Suprapubic skin (tissue), 4 donors: ENCODE measurements at places on chromosomes 6 and 20. TPM values are rescaled to one million over a fixed set of nuclear protein-coding genes. Genes with fewer than 3 reads are reported as not detected.

CD109 gene
- total RNA-seq = 47.3 TPM

RBCK1 gene
- 63.6 TPM for total RNA-seq

HLA-DRA gene
- total RNA-seq = 244 TPM

CD24 gene
- total RNA-seq = 80.7 TPM

PI3 gene
- total RNA-seq = 4.8 TPM

MEP1A gene
- not detected for total RNA-seq

NOX3 gene
- not detected for total RNA-seq

ABHD16B gene
- not detected for total RNA-seq

ENPP1 gene
- 9.1 TPM for total RNA-seq

DNA sequence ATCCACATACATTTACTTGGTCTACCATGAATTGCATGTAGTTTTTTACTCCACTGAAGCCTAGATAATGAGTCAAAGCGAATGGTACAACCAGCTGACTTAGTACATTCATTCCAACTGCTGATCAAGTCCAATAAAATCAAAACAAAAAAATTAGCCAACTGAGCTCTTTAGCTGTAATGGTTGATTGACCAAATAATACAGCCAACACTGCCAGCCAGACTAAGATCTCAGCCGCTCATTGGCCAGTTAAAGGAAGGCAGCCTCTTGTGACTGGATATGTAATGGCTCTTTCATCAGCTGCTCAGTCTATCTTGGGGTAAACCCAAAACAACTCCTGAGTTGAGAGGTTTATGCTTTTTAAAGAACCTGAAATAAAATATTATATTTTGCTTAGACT lies 204.3 kb upstream of the RSPO3 start:
- H3K27ac ChIP-seq = no peak overlapping the region
- H3K27me3 ChIP-seq = no peaks in the 10 kb centered on the region
- no peak overlapping the region for H3K4me3 ChIP-seq
- no peak for DNase-seq
- H3K36me3 ChIP-seq = no peaks in the 10 kb centered on the region

- H3K4me3 ChIP-seq = no peak overlapping the region
- DNase-seq = no peak
- H3K27me3 ChIP-seq = no peaks in the 10 kb centered on the region
- H3K27ac ChIP-seq = no peak overlapping the region
- H3K36me3 ChIP-seq = no peaks in the 10 kb centered on the region
- H3K4me1 ChIP-seq = peaks cover 3% of the 10 kb centered on the region
These were observed 20.3 kb downstream of the PACSIN1 start for GRCh38 chr6:34486106-34486740.

GRCh38 chr6:95365454-95365853 lies 211.9 kb upstream of the MANEA start:
- H3K27ac ChIP-seq = no peak overlapping the region
- no peaks in the 10 kb centered on the region for H3K4me1 ChIP-seq
- H3K4me3 ChIP-seq = no peak overlapping the region
- no peaks in the 10 kb centered on the region for H3K36me3 ChIP-seq
- no peak for DNase-seq

GRCh38 chr6:137968901-137969300 lies 101.8 kb downstream of the TNFAIP3 start:
- H3K27ac ChIP-seq = no peak overlapping the region
- H3K27me3 ChIP-seq = no peaks in the 10 kb centered on the region
- no peaks in the 10 kb centered on the region for H3K36me3 ChIP-seq
- DNase-seq = no peak
- peaks cover 3% of the 10 kb centered on the region for H3K4me1 ChIP-seq

DNA sequence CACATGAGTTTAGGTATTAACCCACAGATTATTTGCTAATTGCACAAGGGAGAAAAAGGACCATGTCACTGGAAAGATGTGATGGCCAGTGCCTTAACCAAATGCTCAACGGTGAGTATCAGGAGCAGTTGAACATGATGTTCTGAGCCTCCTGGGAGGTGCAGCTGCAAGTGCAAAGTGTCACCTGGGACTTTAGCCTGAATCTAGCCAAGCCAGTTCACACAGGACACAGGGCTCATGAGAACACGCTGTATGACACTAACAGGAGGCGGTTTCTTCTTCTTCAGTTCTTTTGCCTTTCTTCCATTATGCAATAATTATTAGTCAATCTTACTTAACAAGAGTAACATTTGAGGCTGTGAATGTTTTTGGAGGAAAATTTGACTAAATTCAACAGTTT lies 225.3 kb downstream of the THBS2 start:
- H3K4me3 ChIP-seq = no peak overlapping the region
- DNase-seq = no peak
- no peaks in the 10 kb centered on the region for H3K4me1 ChIP-seq
- no peaks in the 10 kb centered on the region for H3K36me3 ChIP-seq

DNA sequence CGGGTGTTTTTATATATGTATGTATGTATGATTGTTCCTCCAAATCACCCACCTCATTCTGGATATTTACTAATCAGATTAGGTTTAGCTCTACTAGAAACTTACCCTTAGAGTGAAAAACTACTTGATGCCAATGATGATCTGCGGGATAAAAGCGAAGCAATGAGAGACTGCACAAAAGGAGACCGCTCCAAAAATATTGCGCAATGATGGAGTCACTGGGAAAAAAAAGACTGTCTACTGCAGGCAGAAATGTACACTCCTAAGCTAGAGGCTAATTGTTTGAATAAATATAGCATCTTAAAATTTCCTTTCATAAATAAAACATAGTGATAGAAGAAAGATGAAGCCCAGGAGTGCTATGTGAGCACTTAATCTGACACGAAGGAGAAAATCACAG lies 7.3 kb downstream of the RAB32 start:
- DNase-seq = no peak
- no peak overlapping the region for H3K27ac ChIP-seq
- H3K36me3 ChIP-seq = peaks cover 18% of the 10 kb centered on the region
- H3K4me3 ChIP-seq = no peak overlapping the region

- H3K27me3 ChIP-seq = no peaks in the 10 kb centered on the region
- no peak overlapping the region for H3K27ac ChIP-seq
- H3K4me3 ChIP-seq = peak overlapping the region; percentile 90
- DNase-seq = no peak
These were observed 2.0 kb downstream of the ZNF318 start for GRCh38 chr6:43367245-43367984.

DNA sequence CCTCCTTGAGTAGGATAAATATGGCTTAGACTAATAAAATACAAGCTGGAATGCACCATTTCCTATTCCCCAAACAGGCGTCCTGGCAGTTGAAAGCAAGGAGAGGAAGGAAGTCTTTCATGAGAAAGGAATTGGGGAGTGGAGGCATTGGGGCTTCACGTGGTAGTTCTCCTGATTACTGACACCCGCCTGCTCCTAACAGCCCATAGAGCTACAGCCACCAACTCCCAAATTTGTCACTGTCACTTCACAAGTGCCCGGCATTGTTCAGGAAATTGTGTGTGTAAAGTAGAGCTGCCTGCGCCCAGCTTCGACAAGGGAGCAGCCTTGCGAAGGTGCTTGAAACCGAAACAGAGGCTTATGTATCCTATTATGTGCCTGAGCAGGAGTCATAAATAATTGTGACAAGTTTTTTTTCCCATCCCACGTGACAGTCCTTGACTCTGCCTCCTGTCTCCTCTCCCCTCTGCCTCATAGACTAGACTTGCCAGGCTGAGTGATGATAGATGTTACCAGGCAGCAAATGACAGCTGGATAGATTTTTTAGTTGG lies 301.7 kb upstream of the ZFP64 start:
- no peak for DNase-seq
- no peaks in the 10 kb centered on the region for H3K36me3 ChIP-seq
- no peak overlapping the region for H3K27ac ChIP-seq
- no peaks in the 10 kb centered on the region for H3K27me3 ChIP-seq
- H3K4me3 ChIP-seq = peak overlapping the region; percentile 23
- H3K4me1 ChIP-seq = peaks cover 11% of the 10 kb centered on the region

DNA sequence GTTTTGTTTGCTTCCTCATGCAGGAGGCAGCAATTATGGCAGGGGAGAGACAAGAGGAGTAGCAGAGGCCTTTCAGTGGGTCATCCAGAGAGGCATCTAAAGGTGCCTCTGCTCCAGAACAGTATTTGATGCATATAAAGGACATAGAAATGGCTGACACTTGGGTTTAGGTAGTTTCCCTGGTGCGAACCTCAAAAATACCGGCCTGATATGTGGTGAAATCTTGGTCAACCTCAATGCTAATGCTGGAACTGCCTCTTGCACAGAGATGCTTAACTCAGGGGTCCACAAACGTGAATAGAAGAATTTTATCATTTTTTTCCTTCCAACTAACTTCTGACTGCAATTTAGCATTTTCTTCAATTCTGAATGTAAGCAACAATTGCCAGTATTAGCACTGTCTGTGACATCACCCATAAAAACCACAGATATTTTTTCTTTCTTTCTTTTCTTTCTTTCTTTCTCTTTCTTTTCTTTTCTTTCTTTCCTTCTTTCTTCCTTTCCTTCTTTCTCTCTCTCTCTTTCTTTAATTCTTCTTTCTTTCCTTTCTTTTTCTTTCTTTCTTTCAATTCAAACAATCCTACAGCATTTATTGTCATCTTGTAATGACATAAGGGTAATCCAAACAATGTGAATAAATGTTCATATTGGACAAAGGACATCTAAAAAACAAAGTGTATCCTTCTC lies 180.0 kb upstream of the UST start:
- no peaks in the 10 kb centered on the region for H3K36me3 ChIP-seq
- no peak for DNase-seq
- H3K4me1 ChIP-seq = peaks cover 6% of the 10 kb centered on the region
- no peak overlapping the region for H3K27ac ChIP-seq

DNA sequence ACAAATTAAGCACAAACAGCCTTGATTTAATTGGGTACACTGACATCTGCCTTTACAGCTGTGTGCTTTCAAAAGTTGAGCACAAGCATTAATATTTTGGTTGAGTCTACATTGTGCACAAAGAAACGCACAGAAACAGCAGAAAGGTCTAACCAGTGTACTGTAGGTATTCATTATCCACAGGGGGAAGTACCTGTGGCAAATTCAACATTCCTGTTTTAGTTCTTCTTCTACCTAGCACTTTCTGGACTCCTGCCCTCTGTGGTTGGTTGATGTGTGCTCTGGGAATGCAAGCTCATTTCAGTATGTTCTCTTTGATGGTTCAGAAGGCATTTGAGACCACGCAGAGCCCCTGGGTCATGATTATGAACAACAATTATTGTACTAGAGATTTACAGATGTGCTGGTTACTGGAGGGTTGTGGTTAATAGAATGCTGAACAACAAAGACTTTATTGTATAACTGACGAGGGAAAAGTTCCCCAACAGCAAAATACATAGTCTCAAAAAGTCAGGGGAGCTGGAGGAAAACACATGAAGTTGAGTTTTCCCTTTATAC lies 26.6 kb upstream of the DAAM2 start:
- H3K27me3 ChIP-seq = no peaks in the 10 kb centered on the region
- no peak overlapping the region for H3K4me3 ChIP-seq
- H3K27ac ChIP-seq = no peak overlapping the region

DNA sequence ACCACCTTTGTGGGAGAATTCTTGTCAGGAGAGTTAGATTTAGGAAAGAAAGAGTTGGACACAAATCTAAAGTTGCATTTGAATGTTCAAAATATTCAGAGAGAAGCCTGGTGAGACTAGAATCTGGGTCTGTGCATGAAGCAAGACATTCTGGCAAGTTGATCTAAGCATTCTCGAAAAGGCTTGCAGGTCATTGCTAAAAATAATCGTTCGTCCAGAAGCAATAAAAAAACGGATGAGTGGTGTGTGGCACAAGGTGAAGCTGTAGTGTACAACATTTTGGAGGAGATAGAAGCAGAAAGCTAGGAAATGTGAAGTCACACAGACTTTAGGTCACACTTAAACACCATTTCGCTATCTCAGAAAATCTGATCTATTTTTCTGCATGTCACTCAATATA lies 114.9 kb upstream of the IFNGR1 start:
- no peak for DNase-seq
- H3K36me3 ChIP-seq = no peaks in the 10 kb centered on the region
- no peak overlapping the region for H3K4me3 ChIP-seq
- H3K4me1 ChIP-seq = no peaks in the 10 kb centered on the region
- H3K27ac ChIP-seq = no peak overlapping the region

- peaks cover 19% of the 10 kb centered on the region for H3K27me3 ChIP-seq
- H3K27ac ChIP-seq = no peak overlapping the region
- no peaks in the 10 kb centered on the region for H3K4me1 ChIP-seq
- no peak for DNase-seq
- no peaks in the 10 kb centered on the region for H3K36me3 ChIP-seq
These were observed 117.1 kb downstream of the GRM4 start for GRCh38 chr6:34028691-34029360.

DNA sequence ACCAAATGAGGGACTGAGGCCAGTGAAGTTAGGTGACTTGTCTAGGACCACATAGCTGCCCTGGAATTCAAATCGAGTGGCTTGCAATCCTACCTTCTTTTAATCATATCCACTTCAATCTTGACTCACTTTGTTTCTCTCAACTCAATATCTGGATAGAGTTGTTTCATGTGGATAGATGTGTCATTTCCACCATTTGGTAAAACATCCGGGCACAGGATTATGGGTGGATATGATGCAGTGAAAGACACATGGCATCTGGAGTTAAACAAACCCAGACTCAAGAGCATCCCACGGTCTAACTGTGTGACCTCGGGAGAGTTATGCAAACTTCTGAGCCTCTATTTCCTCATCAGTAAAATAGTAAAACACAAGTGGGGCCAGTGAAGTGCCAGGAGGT lies 103.6 kb upstream of the CNKSR3 start:
- no peaks in the 10 kb centered on the region for H3K36me3 ChIP-seq
- no peak overlapping the region for H3K4me3 ChIP-seq
- no peak for DNase-seq
- no peaks in the 10 kb centered on the region for H3K27me3 ChIP-seq
- no peaks in the 10 kb centered on the region for H3K4me1 ChIP-seq

GRCh38 chr6:150668900-150669302 lies 69.2 kb downstream of the PLEKHG1 start:
- no peak overlapping the region for H3K4me3 ChIP-seq
- peaks cover 24% of the 10 kb centered on the region for H3K4me1 ChIP-seq
- H3K36me3 ChIP-seq = no peaks in the 10 kb centered on the region
- peak overlapping the region; percentile 54 for H3K27ac ChIP-seq
- no peak for DNase-seq
- no peaks in the 10 kb centered on the region for H3K27me3 ChIP-seq

GRCh38 chr20:21340991-21341697 lies 38.0 kb downstream of the XRN2 start:
- no peak for DNase-seq
- H3K27me3 ChIP-seq = no peaks in the 10 kb centered on the region
- H3K4me1 ChIP-seq = no peaks in the 10 kb centered on the region

DNA sequence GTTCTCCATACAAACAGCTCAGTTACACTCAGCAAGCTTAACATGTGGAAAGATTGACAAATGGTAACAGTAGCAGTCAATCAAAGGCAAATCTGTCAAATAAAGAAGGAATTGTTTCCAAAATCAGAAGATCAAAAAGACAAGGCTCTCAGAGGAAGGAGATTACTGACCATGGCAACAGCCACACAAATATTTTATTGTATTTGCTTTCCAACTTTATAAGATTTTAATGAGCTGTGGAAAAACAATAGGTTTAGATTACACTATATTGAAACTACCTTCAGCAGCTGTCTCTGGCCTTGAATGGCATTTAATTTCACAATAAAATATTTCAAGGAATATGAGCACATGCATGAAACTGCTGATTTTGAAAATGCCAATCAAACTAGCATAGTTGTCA lies 1143.9 kb upstream of the GJE1 start:
- no peak overlapping the region for H3K4me3 ChIP-seq
- peaks cover 8% of the 10 kb centered on the region for H3K4me1 ChIP-seq
- H3K27ac ChIP-seq = no peak overlapping the region

GRCh38 chr6:120357447-120357846 lies 976.8 kb downstream of the TBC1D32 start:
- H3K27me3 ChIP-seq = no peaks in the 10 kb centered on the region
- no peak for DNase-seq
- H3K4me3 ChIP-seq = no peak overlapping the region
- no peak overlapping the region for H3K27ac ChIP-seq
- no peaks in the 10 kb centered on the region for H3K4me1 ChIP-seq
